MCF 10A (cell line): ENCODE measurements at places on chromosomes 2 and 18. TPM values are rescaled to one million over a fixed set of nuclear protein-coding genes. Genes with fewer than 3 reads are reported as not detected.
A peak's percentile ranks its signal among the peaks of the same experiment; 100 is the strongest.

- DNase-seq = peak; percentile 26
- H3K27ac ChIP-seq = peak overlapping the region; percentile 13
- no peaks in the 10 kb centered on the region for H3K4me1 ChIP-seq
- H3K36me3 ChIP-seq = peaks cover 2% of the 10 kb centered on the region
- H3K4me3 ChIP-seq = no peak overlapping the region
Measured at GRCh38 chr2:25294573-25295462, 46.9 kb downstream of the DNMT3A start.

Gene NYAP2
- total RNA-seq = not detected in 2 replicates

Gene VWA3B
- not detected in 2 replicates for total RNA-seq

GRCh38 chr2:74857725-74858124, 23.8 kb downstream of the HK2 start:
- DNase-seq = no peak
- H3K27me3 ChIP-seq = no peaks in the 10 kb centered on the region
- H3K4me3 ChIP-seq = no peak overlapping the region
- H3K4me1 ChIP-seq = peaks cover 5% of the 10 kb centered on the region
- peaks cover 35% of the 10 kb centered on the region for H3K36me3 ChIP-seq
- H3K27ac ChIP-seq = peak overlapping the region; percentile 54

GRCh38 chr18:39039813-39040212, 1474.2 kb upstream of the CELF4 start:
- no peaks in the 10 kb centered on the region for H3K36me3 ChIP-seq
- H3K27me3 ChIP-seq = no peaks in the 10 kb centered on the region
- no peak overlapping the region for H3K4me3 ChIP-seq

Gene PKDCC
- 0.49 and 0.96 TPM in 2 replicates for total RNA-seq

- no peak for DNase-seq
- peaks cover under 1% of the 10 kb centered on the region for H3K4me1 ChIP-seq
- peaks cover 29% of the 10 kb centered on the region for H3K27me3 ChIP-seq
- H3K36me3 ChIP-seq = no peaks in the 10 kb centered on the region
- H3K4me3 ChIP-seq = no peak overlapping the region
Measured at GRCh38 chr2:173822889-173823542, 142.2 kb downstream of the SP3 start.

Gene PSMA8
- not detected in 2 replicates for total RNA-seq

- H3K4me3 ChIP-seq = no peak overlapping the region
- H3K27ac ChIP-seq = peak overlapping the region; percentile 76
- H3K4me1 ChIP-seq = peaks cover 35% of the 10 kb centered on the region
- no peak for DNase-seq
Measured at GRCh38 chr18:23859466-23860336, 154.9 kb upstream of the TTC39C start.

Gene IL1B
- 5.4 and 5.5 TPM in 2 replicates for total RNA-seq

- no peak overlapping the region for H3K27ac ChIP-seq
- peaks cover 18% of the 10 kb centered on the region for H3K4me1 ChIP-seq
- no peak overlapping the region for H3K4me3 ChIP-seq
- H3K27me3 ChIP-seq = no peaks in the 10 kb centered on the region
- no peaks in the 10 kb centered on the region for H3K36me3 ChIP-seq
Measured at GRCh38 chr2:46076251-46076650, 221.0 kb upstream of the EPAS1 start.

DNA sequence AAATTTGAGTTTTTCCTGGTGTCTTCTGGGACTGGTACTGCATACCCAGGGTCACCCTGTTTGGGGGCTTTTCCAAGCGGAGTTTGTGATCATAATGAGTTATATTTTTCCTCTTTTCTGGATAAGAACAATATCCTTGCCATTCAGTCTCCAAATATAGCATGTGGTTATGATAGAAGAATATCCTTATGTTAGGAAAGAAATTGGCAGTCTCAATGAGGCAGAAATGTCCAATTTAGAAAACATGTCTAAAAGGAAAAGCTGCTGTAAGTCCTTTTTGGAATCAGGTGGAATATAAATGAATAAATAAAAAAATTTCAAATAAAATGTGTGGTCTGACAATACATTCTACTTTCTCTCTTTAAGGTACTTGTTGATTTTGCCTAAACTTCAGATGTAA, 36.2 kb downstream of the SPATS2L start:
- no peaks in the 10 kb centered on the region for H3K36me3 ChIP-seq
- no peaks in the 10 kb centered on the region for H3K27me3 ChIP-seq
- H3K27ac ChIP-seq = no peak overlapping the region
- no peaks in the 10 kb centered on the region for H3K4me1 ChIP-seq

- no peak overlapping the region for H3K4me3 ChIP-seq
- no peak overlapping the region for H3K27ac ChIP-seq
- DNase-seq = no peak
- H3K27me3 ChIP-seq = no peaks in the 10 kb centered on the region
- peaks cover 7% of the 10 kb centered on the region for H3K36me3 ChIP-seq
Measured at GRCh38 chr18:36511791-36512352, 214.4 kb downstream of the FHOD3 start.

DNA sequence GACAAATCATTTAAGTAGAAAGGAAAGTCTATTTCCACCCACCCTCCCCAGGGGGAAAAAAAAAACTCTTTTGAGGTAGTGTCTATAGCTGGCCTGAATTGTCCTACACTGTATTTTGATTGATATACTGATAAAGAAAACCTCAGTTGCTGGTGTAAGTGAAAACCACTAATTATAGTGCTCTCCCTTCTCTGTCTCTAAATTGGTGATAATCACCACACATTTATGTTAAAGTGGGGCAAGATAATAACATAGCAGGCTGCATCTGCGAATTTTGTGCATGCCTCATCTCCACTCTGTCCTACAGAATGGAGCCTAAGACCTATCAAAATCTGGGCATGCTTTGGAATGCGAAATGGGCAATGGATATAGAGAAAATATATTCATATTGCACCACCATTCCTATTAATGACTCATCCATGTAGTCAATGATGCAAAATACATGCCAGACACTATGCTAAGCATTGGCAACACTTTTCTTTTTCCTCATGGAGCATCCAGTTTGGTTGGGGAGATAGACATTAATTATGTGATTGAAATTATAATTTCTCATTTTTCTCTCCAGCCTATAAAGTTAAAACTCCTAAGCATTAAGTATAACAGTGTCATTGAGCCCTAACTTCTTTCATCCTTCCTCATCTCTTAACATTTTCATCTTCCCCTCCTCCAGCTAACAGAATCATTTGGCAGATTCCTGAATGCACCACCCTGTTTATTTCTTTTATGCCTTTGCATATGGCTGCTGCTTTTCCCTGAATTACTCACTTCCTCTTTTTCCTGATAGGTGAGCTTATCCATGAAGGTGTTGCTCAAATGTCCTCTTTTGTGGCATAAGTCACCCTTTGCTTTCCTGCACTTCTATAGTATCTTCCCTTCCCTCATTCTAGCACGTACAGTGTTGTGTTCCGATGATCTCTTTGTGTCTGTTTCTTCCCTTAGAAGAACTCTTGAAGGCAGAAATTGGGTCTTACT, 58.2 kb downstream of the SLC9A2 start:
- H3K27me3 ChIP-seq = no peaks in the 10 kb centered on the region
- no peak overlapping the region for H3K4me3 ChIP-seq
- H3K4me1 ChIP-seq = peaks cover 8% of the 10 kb centered on the region
- DNase-seq = peak; percentile 31

GRCh38 chr2:26136451-26136850, 36.4 kb upstream of the GAREM2 start:
- no peak overlapping the region for H3K4me3 ChIP-seq
- DNase-seq = no peak
- no peaks in the 10 kb centered on the region for H3K27me3 ChIP-seq
- peaks cover 78% of the 10 kb centered on the region for H3K36me3 ChIP-seq

- no peaks in the 10 kb centered on the region for H3K36me3 ChIP-seq
- no peaks in the 10 kb centered on the region for H3K27me3 ChIP-seq
- no peak for DNase-seq
Measured at GRCh38 chr18:12044591-12044990, 49.1 kb upstream of the ANKRD62 start.

DNA sequence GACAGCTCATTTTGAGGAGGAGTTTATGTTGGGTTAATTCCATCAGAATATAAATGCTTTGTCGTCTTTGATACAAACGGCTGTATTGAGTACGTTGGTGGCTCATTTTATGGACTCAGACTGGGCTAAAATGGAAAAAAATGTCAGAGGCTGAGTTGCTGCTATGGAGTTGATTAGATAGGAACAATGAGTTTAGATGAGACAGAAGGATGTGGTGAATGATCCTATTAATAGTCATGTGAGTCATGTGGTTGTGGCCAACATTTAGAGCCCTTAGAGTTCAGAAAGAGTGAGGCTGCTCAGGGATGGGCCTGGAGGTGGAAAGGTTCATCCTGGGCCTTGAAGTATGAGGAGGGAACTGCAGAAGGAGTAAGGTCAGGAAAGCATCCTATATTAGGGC, 434.2 kb downstream of the MEIS1 start:
- peaks cover 13% of the 10 kb centered on the region for H3K36me3 ChIP-seq
- H3K27ac ChIP-seq = no peak overlapping the region
- no peaks in the 10 kb centered on the region for H3K27me3 ChIP-seq
- H3K4me1 ChIP-seq = peaks cover 23% of the 10 kb centered on the region
- peak; percentile 23 for DNase-seq
- no peak overlapping the region for H3K4me3 ChIP-seq

- no peaks in the 10 kb centered on the region for H3K36me3 ChIP-seq
- no peaks in the 10 kb centered on the region for H3K4me1 ChIP-seq
- H3K27me3 ChIP-seq = peaks cover 88% of the 10 kb centered on the region
- no peak overlapping the region for H3K4me3 ChIP-seq
- no peak for DNase-seq
- H3K27ac ChIP-seq = no peak overlapping the region
Measured at GRCh38 chr2:1269812-1270211, 143.5 kb upstream of the TPO start.

Gene HNMT
- total RNA-seq = 0.28 TPM in 1 of 2 replicates, not detected in the other

Gene MARCHF4
- 0.17 and 0.33 TPM in 2 replicates for total RNA-seq

DNA sequence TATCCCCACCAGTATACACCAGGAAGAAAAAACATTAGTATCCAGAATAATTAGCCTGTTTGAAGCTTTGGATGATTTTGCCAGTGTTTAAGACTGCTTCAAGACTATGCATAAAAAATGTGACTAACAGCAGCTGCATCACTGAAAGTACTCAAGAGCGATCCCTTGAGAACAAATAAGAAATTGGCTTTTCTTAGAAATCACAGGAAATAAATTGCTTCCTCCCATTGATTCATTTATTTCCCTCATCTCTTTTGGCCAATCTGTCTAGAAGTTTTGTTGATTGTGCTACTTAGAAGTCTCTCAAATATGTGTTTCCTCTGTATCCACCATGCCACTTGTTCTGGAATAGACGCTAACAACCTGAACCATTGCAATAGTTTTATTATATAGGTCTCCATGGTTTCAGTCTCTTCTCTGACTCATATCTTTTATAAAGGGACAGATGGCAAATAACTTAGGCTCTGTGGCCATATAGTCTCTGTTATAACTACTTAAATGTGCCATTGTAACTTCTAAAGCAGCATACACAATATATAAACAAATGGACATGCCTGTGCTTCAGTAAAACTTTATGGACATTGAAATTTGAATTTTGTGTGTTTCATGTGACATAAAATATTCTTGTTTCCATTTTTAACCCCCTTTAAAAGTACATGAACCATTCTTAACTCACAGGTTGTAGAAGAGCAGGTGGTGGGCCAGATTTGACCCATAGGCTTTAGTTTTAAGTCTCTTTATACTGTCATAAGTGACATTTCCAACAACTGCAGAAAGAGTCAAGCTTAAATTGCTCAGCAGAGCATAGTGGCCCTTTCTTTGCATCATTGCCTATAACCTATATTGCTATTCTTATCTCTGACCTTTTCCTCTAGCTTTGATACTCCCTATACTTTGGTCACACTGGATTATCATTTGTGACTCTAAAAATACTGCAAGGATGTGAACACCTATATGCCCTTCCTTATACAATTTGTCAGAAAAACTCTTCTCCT, 123.9 kb downstream of the MC4R start:
- H3K36me3 ChIP-seq = no peaks in the 10 kb centered on the region
- H3K4me1 ChIP-seq = no peaks in the 10 kb centered on the region
- DNase-seq = no peak
- H3K4me3 ChIP-seq = no peak overlapping the region

Gene IFIH1
- total RNA-seq = 4.5 and 7.2 TPM in 2 replicates

GRCh38 chr2:42907835-42908234, 115.5 kb upstream of the HAAO start:
- no peak overlapping the region for H3K4me3 ChIP-seq
- peaks cover 19% of the 10 kb centered on the region for H3K4me1 ChIP-seq
- no peaks in the 10 kb centered on the region for H3K27me3 ChIP-seq
- H3K36me3 ChIP-seq = no peaks in the 10 kb centered on the region

DNA sequence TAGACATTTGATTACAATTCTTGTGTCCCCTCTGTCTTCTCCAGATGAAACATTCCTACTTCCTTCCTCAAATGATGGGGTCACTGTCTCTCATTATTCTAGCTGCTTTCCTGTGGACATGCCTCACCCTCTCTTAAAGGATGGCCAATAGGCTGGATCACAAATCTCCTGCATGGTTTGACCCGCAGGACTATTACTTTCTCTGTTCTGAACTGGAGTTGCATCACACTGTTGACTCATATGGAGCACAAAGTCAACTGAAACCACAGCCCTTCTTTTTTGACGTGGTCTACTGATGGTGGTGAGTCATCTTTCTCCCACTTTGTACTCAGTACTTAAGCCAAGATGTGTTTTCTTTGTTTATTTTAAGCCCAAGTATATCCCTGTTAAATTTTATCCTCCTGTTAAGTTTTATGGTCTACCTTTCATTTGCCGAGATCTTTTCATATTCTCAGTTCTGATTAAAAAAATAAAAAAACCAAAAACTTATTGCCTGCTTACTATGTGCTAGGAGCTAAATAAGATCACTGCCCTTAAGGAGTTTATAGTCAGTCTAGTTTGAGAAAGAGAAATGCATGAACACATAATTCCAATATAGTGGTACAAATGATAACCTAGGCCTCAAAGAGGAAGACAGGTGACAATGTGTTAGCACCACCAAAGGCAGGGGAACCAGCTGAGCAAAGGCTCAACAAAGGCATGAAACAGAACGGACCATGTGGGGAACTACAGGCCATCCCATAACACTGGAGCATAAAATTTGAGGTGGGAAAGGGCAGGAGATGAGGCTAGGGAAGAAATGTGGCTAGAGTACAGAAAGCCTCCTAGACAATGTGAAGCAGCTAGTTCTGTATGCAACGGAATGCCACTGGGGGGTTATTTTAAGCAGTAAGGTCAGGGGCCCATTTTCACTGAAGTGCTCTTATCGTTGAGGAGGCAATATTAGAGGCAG, 67.6 kb upstream of the ZFP36L2 start:
- no peaks in the 10 kb centered on the region for H3K27me3 ChIP-seq
- peak overlapping the region; percentile 84 for H3K27ac ChIP-seq
- DNase-seq = peak; percentile 97

Gene GNLY
- not detected in 2 replicates for total RNA-seq
